Liver (tissue), 10 donors: ENCODE measurements at places on chromosomes 4 and X.

GRCh38 chrX:29555465-29556091 lies 659.8 kb upstream of the MAGEB2 start:
- DNase-seq = no peak

- DNase-seq = no peak
Observed at GRCh38 chrX:3521396-3521795, 174.9 kb upstream of the MXRA5 start.

DNA sequence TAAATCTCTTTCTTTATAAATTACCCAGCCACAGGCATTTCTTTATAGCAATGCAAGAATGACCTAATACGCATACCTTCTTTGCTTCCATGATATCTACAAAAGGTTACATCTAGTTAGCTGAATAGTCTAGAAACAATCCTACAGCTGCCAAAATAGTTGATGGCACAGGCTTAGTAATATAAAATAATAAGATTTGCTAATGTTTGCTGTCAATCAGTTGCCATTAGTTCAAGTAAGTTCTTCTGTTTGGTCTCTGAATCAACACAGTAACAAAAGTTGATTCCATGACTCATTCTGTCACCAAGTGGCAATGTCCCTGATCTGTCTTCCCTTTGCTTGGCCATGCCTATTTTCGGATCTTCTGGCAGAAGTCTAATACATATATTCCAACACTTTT lies 470.2 kb downstream of the SPRY1 start:
- DNase-seq = no peak

DNA sequence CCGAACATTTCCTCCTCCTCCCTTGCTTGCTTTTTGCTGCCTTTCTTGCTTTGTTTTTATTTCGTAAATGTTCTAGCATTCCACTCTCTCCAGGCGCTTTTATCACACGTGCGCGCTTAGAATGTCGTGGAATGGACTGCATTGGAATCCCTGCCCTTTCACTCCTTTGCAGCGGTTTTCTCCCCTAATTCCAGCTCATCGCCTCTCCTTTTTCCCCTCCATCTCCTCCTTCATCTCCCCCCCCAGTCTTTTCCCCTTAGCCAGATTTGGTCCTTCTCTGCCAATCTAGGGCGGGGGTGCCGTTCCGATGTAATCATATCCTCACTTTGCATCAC lies 579 bp downstream of the OGT start:
- DNase-seq = no peak

DNA sequence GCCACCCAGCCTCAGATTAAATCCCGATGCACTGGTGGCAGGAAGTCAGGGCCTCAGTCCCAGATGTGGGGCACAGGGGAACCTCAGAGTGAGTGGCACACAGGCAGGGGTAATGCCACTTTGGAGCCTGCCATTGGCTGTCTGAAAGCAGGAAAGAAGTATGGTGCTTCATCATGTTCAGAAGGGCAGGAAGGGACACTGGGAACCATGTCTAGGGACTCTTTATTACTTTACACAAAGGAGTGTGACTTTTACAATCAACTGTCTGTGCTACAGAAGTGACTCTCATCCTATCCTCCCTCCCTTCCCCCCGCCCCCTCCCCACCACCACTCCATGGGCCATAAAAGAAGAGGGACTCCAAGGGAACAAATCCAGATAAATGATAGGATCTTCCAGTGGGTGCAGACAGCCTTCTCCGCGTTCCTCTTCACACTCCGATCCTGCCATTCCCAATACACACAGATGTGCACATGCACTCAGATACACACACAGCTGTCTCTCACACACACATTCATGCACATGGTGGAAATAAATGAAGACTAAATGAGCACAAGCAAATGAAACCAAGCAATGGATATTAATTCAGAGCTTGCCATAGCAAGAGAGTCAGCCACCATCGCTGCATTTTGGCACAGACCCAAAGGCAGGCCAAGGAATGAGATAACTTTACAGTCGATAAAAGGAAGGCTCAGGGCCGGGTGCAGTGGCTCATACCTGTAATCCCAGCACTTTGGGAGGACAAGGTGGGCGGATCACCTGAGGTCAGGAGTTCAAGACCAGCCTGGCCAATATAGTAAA lies 2.5 kb upstream of the TMEM154 start:
- DNase-seq = no peak

DNA sequence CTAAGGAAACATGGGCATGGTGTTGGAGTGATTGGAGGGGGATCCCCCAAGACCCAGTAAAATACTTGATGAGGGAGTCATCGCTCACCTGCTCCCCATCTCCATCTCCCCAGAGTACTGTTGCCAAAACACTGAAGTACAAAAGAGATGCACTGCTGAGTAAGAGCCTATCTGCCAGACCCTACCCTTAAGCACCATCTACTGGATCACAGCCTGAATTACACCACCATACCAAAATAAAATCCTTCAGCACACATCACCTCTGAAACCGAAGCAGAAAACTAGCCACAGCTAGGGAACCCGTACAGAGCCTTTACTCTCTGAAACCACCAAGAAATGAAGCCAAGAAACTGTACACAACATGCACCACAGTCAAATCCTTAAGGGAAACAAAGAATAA lies 466.3 kb upstream of the ACTRT1 start:
- DNase-seq = no peak

GRCh38 chr4:12844141-12844540 lies 640.0 kb downstream of the RAB28 start:
- DNase-seq = no peak

DNA sequence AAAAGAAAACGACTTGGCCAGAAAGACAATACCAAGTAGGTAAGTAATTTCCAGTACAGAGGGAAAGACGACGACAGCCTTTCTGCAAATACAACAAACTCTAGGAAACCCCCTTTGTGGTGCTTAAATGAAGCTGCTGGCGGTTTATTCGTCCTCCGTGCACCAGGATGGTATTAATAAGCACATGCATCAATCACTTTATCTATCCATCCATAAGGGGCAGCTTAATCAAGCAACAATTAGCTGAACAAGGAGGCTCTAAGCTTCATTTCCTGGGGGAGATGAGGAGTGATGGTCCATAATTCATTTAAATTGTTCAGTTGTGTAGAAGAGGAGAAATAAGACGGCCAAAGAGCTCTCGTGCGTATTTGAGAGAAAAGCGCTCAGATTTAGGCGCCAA lies 26.2 kb downstream of the IRF2 start:
- DNase-seq = no peak
